ENCODE measurements at places on chromosomes 3 and 15.
A peak's percentile ranks its signal among the peaks of the same experiment; 100 is the strongest.

- no peak for DNase-seq
Measured at GRCh38 chr3:175493301-175493700, 634.2 kb downstream of the NAALADL2 start.

DNA sequence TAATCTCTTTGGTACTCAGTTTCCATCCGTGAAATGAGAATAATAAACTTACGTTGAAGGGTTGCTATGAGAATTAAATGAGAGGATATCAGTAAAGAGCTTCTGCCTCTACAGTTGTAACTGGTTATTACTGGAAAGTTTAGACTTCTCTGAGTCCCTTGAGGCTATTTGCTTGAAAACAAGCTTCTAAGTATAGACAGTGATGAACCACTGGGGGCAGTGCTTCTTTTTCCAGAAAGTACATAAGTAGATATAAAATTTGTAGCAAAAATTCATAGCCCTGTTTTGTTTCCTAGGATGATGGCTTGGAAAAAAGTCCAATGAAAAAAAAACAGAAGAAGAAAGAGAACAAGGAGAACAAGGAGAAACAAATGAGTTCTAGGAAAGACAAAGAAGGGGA is 87.1 kb downstream of the RGMA start:
- no peak for DNase-seq

DNA sequence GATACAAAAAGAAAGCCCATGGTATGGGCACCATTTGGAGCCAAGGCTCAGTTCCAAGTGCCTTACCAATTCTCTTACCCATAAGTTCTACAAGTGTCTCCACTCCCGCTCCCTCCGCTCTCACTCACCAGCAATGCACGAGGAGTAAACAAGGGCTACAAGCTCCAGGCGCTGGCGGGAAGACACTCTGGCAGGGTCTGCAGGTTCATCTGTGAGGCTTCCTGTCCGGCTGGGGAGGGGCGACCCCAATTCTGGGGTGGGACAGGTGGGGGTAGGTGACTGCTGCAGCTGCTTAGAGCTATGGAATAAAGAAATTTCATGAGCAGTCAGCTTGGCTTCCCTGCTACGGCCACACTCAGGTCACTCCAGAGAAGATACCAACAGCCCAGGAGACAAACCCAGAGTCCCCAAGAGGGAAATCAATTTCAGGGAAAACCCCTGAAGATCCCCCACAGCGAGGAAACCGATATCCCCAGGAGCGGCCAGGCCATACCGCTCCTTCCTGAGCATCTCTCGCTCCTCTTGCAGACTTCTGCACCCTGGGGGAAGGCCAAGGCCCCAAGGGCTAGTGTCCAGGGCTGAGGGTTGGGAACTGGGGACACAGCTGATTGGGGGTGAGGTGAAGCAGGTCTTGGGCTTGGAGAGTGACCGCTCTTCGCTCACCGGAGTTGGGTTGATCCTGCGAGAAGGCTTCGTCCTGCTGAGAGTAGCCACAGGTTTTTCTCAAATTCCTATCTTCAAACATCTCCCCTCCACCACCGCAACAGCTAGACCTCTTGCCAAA is 1.4 kb downstream of the CDAN1 start:
- DNase-seq = no peak

DNA sequence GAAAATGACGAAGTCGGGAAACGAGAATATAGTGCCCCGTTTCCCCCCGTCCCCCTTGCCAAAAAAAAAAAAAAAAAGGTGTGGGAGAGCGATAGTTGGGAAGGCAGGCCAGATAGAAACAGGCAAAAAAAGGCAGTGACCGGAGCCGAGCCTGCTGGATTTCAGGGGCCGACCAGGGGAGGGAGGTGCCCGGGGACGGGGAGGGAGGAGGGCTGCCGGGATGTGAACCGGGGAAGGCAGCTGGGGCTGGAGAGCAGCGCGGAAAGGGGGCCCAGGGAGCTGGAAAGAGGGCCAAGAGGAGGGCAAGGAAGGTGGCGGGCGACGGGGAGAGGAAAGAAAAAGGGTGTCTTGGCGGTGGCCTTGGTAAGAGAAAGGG is 837 bp downstream of the LRRN1 start:
- DNase-seq = peak; percentile 48

GRCh38 chr3:40332684-40333083 is 23.2 kb downstream of the EIF1B start:
- no peak for DNase-seq

- DNase-seq = no peak
Measured at GRCh38 chr15:70717237-70717793, 46.0 kb downstream of the UACA start.

DNA sequence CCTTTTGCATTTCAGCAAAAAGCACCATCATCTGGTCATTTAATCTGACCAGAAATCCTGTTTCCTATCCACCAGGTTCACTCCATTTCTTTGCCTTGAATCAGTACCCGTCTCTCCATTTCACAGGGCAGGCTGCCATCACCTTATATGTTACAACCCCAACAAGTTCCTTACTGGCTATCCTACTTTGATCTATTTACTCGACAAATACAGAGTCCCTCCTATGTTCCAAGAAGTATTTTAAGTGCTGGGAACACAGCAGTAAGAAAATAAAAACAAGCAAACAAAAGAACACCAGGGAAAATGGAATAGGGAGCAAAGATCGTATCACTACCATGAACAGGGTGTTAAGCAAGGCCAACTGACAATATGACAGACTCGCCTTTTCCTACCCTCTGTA is 295.2 kb upstream of the WNT5A start:
- peak; percentile 31 for DNase-seq

DNA sequence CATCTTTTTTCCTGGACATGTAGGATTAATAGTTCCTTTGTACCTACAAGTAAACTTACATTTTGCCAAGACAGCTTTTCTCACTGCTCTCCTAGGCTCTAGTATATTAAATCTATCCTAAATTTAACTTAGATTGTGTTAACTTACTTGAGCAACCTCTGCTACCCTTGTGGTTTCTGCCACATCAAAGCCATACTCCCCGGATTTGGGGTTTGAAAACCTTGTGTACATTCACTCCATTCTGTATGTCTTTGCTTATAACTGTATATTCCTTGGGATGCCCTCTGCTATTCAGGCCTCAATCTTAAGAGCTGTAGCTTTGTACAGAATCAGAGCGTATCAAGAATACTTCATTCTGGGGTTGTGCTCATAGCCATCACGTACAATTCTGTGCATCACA is 60.4 kb downstream of the ARIH1 start:
- DNase-seq = no peak

GRCh38 chr3:56302417-56302816 is 165.8 kb downstream of the ERC2 start:
- DNase-seq = no peak

- DNase-seq = no peak
Measured at GRCh38 chr3:39376959-39377634, 6.1 kb upstream of the SLC25A38 start.

DNA sequence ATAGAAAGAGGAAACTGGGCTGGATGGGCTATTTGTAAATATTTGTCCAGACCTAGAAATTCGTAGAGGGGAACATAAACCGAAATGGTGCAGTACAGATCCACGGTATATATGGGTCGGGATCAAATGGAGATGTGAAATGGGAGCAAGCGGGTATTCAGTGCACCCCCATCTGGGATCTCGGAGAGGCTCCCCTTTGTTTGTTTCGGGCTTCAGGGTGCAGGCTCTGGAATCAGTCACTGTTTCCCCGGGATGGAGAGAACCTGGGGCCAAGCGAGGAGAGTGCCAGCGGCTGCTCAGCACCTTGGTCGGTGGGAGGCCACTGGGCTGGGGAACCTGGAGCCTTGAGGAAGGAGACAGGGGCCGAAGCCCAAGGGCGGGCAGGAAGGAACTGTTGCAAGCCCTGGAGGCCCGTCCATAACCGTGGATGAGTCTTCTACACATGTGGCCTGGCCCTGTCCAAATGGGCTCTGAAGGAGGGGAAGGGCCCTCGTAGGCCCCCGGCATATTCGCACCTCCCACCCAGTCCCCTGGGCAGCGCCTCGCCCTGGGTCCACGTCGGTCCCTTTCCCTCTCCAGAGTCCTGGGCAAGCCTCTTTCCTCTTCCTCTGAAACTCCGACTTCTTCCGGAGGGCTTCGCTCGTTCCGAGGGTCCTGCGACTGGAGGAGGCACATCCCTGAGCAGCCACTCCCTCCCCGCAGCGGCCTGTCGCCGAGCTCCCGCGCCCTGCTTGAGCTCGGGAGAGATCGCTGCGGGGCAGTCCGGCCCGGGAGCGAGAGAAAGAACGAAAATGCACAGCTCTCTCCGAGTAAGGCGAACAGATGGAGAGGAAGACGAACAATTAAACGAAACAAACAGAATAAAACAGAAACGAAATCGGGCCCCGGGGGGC is 3.0 kb downstream of the ISL2 start:
- DNase-seq = no peak

DNA sequence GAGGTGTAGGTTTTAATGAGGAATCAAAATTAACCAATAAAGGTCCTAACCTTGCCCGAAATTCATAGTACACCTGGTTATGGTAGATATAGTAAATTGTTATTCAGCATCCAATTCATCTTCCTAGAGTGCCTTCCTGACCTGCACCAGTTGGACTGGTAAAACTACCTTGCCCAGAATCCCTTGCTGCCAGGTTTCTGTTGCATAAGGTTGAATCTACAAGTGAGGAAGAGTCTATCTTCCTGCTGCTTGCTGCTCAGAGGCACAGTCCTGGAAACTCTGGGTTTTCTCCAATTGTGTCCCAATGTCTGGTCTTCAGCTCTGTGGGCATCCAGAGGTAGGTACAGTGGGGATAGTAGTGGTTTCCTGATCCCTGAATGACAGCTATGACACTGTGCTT is 17.3 kb downstream of the CCDC54 start:
- no peak for DNase-seq

- no peak for DNase-seq
Measured at GRCh38 chr3:90011131-90011530, 903.7 kb downstream of the EPHA3 start.

- DNase-seq = no peak
Measured at GRCh38 chr3:32405711-32406323, 14.2 kb downstream of the CMTM7 start.

- DNase-seq = no peak
Measured at GRCh38 chr15:60685346-60685937, 206.5 kb upstream of the ICE2 start.

- DNase-seq = no peak
Measured at GRCh38 chr3:99863002-99863401, 45.3 kb downstream of the CMSS1 start.

GRCh38 chr3:155870945-155871745 is 695 bp downstream of the GMPS start:
- DNase-seq = peak; percentile 44

GRCh38 chr3:155233213-155233612 is 60.3 kb downstream of the STRIT1 start:
- DNase-seq = peak; percentile 99

DNA sequence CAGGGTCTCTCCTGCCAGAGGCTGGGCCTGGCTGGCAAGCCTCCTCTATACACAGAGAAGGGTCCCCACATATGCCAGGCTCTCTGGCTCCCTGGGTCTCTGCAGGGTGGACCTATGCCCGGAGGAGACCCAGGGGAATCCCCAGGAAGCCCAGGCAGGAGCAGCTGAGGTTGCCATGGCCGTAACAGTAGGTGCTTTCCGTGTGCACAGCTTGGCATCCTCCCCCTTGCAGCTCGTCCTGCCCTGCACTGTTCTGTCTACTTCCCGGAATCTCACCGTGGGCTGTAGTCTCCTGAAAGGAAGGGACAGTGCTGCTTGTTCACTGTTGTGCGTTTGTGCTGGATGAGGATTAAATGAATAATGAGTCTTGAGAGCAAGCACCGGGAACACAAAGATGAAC is 47.8 kb downstream of the DAPK2 start:
- peak; percentile 73 for DNase-seq

GRCh38 chr3:149509526-149509925 is 35.0 kb downstream of the TM4SF4 start:
- DNase-seq = no peak
